ENCODE measurements at places on chromosomes 2 and 18. TPM values are rescaled to one million over a fixed set of nuclear protein-coding genes. Genes with fewer than 3 reads are reported as not detected.

DNA sequence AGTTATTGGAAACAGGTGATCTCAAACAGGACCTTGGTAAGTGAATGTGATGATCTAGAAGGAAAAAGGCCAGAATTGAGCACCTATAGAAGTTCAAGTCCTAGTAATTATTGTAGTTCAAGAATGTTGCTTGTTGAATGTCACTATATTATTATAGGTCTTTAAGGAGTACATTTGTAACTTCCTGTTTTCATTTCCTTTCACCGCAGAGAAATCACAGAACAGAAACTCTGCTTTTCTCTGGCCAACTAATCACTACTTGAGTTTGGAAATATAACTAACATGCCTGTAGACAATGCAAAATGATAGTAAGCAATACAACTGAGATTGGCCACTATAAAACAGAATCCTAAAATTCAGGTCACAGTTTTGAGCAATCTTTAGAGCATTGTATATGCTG lies 61.8 kb upstream of the EFEMP1 start:
- DNase-seq: peak; percentile 41

DNA sequence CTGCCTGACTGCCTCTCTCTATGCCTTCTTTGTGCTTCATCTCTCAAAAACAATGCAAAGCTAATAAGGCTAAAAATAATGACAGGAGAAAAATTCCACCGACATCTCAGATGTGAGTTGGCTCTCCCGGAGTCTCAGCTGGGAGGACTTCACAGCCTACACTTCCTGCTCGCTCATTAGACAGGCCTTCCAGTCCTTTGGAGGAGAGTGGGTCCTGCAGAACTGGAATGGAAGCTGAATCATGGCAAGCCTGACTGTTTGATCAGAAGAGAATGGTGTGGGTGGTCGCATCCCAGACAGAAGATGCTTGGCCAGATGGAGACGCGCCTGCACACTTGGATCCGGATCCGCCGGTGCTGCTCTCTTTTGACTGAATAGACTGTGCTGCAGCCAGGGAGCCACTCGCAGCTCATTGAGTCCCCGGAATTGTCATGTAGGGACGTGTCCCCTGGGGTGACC lies 49.7 kb downstream of the TRIB2 start:
- no peak for DNase-seq

REG1A gene
- not detected for total RNA-seq

SCYGR4 gene
- not detected for total RNA-seq

DNA sequence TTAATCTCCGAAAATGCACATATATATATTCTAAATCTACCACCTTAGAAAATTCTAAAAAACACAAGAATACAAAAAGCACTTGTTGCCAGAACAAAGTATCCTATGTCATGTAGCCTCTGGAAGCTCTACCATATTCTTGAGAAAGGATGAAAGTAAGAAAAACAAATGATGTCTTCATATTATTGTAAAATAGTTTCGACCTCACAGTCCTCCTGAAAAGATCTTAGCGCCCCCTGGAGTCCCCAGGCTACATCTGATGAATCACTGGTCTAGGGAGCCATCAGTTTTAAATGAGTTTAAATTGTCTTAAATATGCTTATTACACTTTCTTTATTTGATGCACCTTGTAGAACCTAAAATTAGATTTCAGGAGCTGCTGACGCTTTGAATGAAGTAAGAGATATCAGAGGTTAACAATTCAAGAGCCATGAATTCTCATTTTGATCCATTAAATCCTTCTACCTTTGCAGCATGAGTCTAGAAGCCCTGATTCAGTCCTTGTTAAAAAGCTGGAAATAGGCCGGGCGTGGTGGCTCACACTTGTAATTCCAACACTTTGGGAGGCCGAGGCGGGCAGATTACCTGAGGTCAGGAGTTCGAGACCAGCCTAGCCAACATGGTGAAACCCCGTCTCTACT lies 138.8 kb downstream of the MCFD2 start:
- DNase-seq: peak; percentile 82

DSG2 gene
- total RNA-seq: 2.6 TPM

CD28 gene
- total RNA-seq: not detected

CTNNA2 gene
- total RNA-seq: not detected

- DNase-seq: no peak
Measured at GRCh38 chr2:217037353-217037752, 177.5 kb upstream of the TNP1 start.

DNAJC5G gene
- total RNA-seq: not detected

- peak; percentile 89 for DNase-seq
Measured at GRCh38 chr2:234335661-234336228, 161.1 kb downstream of the ARL4C start.

GRCh38 chr2:68620772-68621171 lies 22.6 kb upstream of the PROKR1 start:
- peak; percentile 8 for DNase-seq

PNO1 gene
- 13.4 TPM for total RNA-seq

GRCh38 chr2:138086576-138086975 lies 122.3 kb downstream of the HNMT start:
- DNase-seq: peak; percentile 41

SPATS2L gene
- 65.6 TPM for total RNA-seq

PPIL3 gene
- total RNA-seq: 28.0 TPM

GRCh38 chr18:75475228-75475627 lies 47.7 kb upstream of the SMIM21 start:
- DNase-seq: peak; percentile 83

CREG2 gene
- not detected for total RNA-seq

UGT1A5 gene
- total RNA-seq: not detected

PID1 gene
- total RNA-seq: 16.4 TPM

GRCh38 chr2:37688771-37689468 lies 17.5 kb upstream of the CDC42EP3 start:
- peak; percentile 82 for DNase-seq

PTPN2 gene
- total RNA-seq: 19.3 TPM

GRCh38 chr2:104318001-104318665 lies 535.8 kb upstream of the POU3F3 start:
- DNase-seq: no peak

- DNase-seq: no peak
Measured at GRCh38 chr2:128714285-128714684, 395.6 kb upstream of the HS6ST1 start.

PPM1G gene
- total RNA-seq: 63.9 TPM

Data from fibroblast of villous mesenchyme (primary cell).